ENCODE measurements at places on chromosomes 6 and 20.

GRCh38 chr6:91099479-91099878, 512.6 kb upstream of the MAP3K7 start:
- no peak for DNase-seq

DNA sequence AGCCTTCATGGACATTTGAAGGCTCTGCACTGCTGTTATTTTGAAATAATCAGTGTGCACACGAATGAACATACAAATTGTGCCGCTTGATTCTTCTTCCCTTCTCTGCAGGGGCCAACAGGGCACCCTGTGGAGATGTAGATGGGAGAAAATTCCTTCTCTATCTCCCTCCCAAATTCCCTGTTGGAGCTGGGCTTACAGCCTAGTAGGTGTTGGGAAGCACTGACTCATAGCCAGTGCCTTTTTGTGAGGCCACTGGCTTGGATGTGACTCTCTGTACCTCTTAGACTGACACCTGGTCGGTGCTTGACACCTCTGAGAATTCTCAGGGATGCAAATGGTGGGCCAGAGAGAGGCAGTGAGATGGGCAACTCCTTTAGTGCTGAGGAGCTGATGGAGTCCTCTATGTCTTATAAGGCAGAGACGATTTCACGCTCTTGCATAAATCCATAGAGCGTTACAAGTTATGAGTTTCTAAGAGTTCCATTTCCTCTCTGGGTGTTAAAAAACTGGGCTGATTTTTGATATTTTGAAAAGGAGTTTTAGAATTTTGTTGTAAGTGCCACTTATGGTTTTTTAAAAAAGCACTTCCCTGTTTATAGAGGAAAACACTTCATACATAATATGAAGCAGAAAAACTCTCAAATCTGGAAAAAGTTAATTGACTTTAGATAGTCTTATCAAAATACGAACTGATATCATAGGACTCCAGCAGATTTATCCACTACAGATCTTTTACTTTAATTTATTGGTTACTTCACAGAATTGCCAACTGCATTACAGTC, 89.8 kb upstream of the MAP3K7 start:
- DNase-seq = no peak

DNA sequence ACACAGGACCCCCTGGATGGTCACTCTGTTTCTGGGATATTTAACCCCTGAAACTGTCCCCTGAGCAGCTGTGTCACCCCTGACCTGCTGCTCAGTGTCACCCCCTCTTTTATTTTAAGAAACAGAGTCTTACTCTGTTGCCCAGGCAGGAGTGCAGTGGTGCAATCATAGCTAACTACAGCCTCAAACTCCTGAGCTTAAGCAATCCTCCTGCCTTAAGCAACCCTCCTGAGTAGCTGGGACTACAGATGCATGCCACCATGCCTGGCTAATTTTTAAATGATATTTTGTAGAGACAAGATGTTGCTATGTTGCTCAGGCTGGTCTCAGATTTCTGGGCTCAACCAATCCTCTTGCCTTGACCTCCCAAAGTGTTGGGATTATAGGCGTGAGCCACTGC, 21.5 kb upstream of the GTSF1L start:
- DNase-seq = no peak

GRCh38 chr6:92339936-92340640, 1079.3 kb downstream of the EPHA7 start:
- no peak for DNase-seq

DNA sequence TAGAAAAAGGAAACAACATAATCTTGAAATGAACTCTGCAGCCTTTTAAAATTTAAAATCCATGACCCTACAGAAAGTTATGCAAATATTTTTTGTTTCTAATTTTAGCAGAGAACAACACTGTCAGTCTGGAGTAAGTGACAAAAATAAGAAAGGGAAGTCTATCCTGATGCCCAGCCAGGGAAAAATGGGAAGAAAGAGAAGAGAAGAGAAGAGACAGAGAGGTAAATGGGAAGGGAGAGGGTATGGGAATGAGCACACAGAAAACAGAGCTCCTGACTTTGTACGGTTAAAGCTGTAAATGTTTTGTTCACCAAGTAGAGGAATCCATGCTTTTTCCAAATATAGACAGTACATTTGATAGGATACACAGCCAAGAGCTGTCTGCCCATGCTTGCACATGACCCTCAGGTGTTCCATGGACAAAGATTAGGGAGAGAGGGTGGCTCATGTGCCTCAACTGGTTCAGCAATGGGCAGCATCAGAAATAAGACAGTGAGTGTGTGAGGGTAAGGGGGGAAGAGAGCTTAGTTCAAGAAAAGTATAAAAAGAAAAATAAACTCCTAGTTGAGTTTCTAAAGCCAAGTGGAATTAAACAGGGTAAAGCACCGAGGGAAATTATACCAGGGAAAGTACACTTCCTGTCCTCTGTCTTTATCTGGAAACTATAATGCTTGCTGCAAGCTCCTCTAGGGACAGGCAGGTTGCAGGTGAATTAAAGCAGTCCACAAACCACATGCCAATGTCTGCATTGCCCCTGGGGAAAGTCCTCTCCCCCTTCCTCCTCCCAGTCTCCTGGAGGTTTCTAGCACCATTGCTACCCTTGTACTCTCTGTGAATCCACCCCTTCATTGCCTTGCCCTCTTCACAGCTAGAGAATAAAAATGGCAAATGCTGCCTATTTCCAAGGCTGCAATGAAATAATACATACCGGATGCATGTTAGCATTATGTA, 30.0 kb downstream of the MAP3K5 start:
- no peak for DNase-seq

GRCh38 chr20:51189814-51190782, 167.2 kb upstream of the KCNG1 start:
- DNase-seq = no peak

DNA sequence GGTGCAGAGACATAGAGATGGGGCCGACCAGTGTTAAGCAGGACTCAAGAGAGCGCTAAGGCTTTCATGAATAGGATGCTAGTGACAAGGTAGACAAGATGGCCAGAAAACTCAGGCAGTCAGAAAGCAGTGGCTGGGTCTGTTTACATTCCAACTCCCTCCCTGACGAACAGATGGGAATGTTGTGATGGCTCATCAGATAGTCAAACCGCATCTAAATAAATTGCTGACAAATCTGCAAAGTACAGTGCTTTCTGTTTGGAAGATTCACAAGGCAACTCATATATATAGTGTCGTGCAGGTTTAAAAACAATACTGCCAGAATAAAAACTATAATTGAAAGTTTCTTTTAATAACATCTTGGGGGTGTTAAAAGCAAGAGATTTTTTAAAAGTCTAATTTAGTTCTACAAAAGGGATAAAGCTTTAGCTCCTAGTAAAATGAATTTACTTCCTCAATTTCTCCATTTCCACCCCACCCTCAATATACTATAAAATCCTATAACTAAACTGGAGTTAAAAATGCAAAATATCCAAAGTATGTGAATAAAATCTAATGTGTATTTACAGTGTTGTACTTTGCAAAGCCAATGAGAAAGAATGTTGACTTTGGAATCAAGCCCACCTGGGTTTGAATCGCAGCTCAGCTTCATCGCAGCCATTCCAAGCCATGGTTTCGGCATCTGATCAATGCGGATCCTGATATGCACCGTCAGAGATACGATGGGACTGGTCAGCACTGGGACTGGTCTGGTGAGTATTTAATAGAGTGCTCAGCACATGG, 247.3 kb upstream of the PDE10A start:
- DNase-seq = no peak

GRCh38 chr6:73798592-73798991, 102.6 kb downstream of the CD109 start:
- no peak for DNase-seq

- DNase-seq = no peak
Observed at GRCh38 chr6:43434001-43434840, 6.9 kb downstream of the ABCC10 start.

GRCh38 chr6:12102350-12102749, 90.2 kb downstream of the HIVEP1 start:
- no peak for DNase-seq

GRCh38 chr6:118787724-118788423, 106.1 kb upstream of the ASF1A start:
- DNase-seq = no peak

DNA sequence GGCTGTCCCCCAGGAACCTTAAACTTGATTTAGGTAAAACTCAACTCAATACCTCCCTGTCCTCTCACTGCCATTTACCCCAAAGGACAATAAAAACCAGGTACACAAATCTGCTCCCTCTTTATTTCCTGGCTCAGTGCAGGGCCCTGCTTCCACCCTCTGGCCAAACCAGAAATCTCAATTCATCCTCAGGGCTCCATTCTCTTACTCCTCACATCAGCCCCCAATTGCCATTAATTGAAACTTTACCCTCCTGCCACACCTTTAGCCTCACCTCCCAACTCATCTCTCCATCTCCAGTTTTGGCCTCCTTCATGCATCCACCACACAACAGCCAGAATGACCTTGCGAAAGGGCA, 10.5 kb downstream of the ZBTB2 start:
- no peak for DNase-seq

- no peak for DNase-seq
Observed at GRCh38 chr20:41101660-41102059, 35.7 kb upstream of the PLCG1 start.

DNA sequence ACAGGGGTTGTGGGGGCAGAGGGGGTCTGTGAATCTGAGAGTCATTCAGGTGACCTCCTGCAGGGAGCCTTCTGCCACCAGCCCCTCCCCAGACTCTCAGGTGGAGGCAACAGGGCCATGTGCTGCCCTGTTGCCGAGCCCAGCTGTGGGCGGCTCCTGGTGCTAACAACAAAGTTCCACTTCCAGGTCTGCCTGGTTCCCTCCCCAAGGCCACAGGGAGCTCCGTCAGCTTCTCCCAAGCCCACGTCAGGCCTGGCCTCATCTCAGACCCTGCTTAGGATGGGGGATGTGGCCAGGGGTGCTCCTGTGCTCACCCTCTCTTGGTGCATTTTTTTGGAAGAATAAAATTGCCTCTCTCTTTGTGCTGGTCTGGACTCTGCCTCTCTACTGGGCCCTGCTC, 10.7 kb downstream of the GTSF1L start:
- no peak for DNase-seq

DNA sequence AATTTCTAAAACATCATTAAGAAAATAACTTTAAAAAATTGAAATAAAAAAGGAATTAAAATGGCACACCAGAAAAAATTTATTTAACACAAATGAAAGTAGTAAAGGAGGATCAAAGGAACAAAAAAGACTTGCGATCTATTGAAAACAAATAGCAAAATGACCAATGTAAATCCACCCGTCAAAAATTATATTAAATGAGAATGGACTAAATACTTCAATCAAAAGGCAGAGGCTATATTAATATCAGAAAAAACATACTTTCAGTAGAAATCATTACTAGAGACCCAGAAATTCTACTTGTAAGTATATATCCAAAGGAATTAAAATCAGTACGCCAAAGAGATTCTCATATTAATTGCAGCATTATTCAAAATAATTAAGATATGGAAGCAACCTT, 293.1 kb upstream of the SOX4 start:
- DNase-seq = no peak

- DNase-seq = no peak
Observed at GRCh38 chr6:158468666-158469065, 91.2 kb upstream of the TMEM181 start.

DNA sequence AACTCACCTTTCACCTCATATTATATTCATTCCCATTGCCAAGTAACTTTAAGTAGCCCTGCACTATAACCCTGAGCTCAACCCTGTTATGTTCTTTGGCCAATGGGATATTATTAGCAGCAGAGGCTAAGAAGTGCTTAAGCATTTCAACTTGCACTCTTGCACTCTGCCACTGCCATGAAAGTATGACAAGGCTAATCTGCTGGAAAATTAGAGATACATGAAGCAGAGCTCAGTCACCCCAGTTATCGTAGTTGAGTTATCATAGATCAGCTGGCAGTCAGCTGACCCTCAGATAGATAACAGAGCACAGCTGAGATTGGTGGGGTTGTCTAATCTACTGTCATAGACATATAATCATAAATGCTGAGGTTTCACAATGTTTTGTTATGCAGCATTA, 209.4 kb upstream of the RUNX2 start:
- DNase-seq = no peak

DNA sequence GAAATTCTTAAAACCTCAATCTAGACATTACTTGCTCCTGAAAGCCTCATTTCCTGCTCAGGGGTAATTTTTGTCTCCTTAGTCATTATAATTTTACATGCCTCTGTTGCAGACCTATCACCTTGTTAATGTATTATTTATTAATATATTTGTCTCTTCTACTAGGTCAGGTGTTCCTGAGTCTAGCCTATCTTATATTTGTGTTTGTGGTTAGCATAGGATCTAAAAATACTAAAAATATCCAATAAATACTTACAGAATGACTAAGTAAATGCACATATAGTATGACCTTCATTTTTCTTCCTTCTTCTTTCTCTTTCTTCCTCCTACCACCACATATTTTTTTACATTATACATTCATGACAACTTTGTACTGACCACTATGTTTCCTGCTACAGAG, 268.9 kb upstream of the HS3ST5 start:
- DNase-seq = no peak

DNA sequence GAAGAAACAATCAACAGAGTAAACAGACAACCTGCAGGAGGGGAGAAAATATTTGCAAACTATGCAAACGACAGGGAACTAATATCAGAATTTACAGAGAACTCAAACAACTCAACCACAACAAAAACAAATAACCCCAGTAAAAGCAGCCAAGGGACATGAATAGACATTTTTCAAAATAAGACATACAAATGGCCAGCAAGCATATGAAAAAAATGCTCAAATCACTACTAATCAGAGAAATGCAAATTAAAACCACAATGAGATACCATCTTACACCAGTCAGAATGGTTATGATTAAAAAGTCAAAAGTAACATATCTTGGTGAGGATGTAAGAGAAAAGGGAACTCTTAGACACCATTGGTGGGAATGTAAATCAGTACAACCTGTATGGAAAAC, 215.0 kb downstream of the THBS2 start:
- no peak for DNase-seq

- DNase-seq = peak; percentile 80
Observed at GRCh38 chr6:158660333-158660754, 10.5 kb downstream of the SYTL3 start.

DNA sequence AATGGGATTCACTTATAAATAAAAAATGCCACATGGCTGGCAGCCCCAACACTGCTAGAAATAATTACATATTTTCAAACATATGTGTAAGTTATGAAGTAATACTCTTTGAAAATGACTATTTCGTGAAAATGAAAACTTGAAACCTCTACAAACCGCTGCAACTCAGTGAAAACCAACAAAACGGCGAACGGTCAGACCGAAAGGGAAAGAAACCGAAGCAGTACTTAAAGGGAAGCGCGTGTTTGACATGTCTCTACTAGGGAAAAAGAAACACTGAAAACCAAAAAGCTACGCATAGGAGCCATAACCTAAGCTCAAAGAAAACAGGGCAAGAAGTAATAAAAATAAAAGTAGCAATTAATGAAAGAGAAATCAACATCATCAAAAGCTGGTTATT, 121.0 kb upstream of the GGTLC1 start:
- DNase-seq = no peak

DNA sequence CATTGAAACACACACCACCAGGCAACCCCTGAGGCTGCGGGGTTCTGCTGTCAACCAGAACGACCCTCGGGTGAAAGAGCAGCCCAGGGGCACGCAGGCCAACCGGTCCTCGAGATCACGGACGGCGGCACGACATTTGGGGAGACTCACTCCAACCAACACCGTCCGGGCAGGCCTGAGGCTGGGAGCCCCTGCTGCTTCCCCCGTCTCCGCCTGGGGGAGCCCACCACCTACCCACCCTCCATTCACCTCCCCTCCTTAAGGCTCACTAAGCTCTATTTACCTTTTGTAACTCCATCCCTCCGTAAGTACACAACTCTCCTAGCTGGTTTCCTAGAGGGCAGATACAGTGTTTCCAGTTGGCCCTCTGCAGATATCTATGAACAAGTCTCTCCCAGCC, 971.3 kb upstream of the DEFB115 start:
- DNase-seq = no peak

GRCh38 chr20:12394786-12395185, 477.1 kb downstream of the BTBD3 start:
- no peak for DNase-seq
